Activated T-helper 1 cell treated with anti-CD3 and anti-CD28 coated beads, Interleukin-12 subunit alpha, Interleukin-12 subunit beta, Interleukin-2, Interleukin-4 antibody, amounts not matched to agents 30 ng/mL and 10 ng/mL and 1 ng/mL, durations not matched to agents 14 hours and 24 hours and 36 hours (primary cell): ENCODE measurements at places on chromosomes 7 and 10.

- H3K4me1 ChIP-seq, result peaks cover 31% of the 10 kb centered on the region
- peak overlapping the region; percentile 80 for H3K27ac ChIP-seq
- H3K4me3 ChIP-seq, result peak overlapping the region; percentile 51
- peaks cover 11% of the 10 kb centered on the region for H3K36me3 ChIP-seq
- DNase-seq, result no peak
Observed at GRCh38 chr10:74855027-74855426, 28.6 kb downstream of the KAT6B start.

- no peaks in the 10 kb centered on the region for H3K4me1 ChIP-seq
- no peak overlapping the region for H3K27ac ChIP-seq
- H3K4me3 ChIP-seq, result no peak overlapping the region
- no peaks in the 10 kb centered on the region for H3K27me3 ChIP-seq
Observed at GRCh38 chr7:136495081-136495480, 373.4 kb upstream of the CHRM2 start.

DNA sequence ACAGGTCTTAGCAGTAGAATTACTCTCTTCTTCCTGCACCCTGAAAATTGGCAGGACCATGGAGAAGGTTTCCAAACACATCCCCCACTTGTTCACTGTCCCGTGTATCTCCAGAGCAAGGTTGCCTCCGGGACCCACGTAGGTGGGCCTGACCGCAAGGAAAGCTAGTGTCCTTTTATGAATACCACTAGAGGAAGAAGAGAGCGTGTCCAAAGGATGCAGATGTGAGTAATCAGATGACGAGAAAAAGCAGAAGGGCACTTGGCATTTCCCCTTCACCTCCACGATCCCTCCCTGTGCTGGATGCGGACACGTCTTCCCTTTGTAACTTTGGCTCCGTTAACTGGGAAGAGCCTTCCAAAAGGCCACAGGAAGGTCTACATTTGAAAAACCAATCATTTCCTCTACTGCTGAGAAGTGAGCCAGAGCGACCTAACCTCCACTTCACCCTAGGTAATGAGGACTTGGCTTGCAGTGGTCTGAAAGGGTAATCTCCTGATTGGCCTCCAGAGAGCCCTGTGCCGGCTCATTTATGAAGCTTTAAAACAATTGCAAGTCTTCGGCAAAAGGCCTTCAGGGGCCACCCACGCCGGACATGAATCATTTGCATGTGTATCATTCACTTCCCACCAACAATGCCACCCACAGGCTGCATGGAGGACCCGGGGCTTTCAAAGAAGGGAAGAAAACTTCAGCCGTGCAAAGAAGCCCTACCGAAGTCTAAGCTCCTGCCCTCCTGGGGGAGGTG lies 55.4 kb downstream of the LYZL1 start:
- no peak overlapping the region for H3K4me3 ChIP-seq
- H3K36me3 ChIP-seq, result no peaks in the 10 kb centered on the region
- H3K27me3 ChIP-seq, result no peaks in the 10 kb centered on the region

- H3K27me3 ChIP-seq, result no peaks in the 10 kb centered on the region
- peaks cover 41% of the 10 kb centered on the region for H3K36me3 ChIP-seq
- DNase-seq, result no peak
- H3K27ac ChIP-seq, result no peak overlapping the region
Observed at GRCh38 chr10:26455567-26456315, 17.6 kb downstream of the APBB1IP start.

- H3K36me3 ChIP-seq, result peaks cover 2% of the 10 kb centered on the region
- no peak overlapping the region for H3K4me3 ChIP-seq
- no peaks in the 10 kb centered on the region for H3K27me3 ChIP-seq
Observed at GRCh38 chr7:124856299-124856888, 73.2 kb downstream of the POT1 start.

- H3K27me3 ChIP-seq, result peaks cover 4% of the 10 kb centered on the region
- no peak overlapping the region for H3K4me3 ChIP-seq
- peaks cover 16% of the 10 kb centered on the region for H3K4me1 ChIP-seq
- H3K36me3 ChIP-seq, result peaks cover 4% of the 10 kb centered on the region
- DNase-seq, result peak; percentile 10
Observed at GRCh38 chr10:119466655-119467054, 75.9 kb downstream of the RGS10 start.

DNA sequence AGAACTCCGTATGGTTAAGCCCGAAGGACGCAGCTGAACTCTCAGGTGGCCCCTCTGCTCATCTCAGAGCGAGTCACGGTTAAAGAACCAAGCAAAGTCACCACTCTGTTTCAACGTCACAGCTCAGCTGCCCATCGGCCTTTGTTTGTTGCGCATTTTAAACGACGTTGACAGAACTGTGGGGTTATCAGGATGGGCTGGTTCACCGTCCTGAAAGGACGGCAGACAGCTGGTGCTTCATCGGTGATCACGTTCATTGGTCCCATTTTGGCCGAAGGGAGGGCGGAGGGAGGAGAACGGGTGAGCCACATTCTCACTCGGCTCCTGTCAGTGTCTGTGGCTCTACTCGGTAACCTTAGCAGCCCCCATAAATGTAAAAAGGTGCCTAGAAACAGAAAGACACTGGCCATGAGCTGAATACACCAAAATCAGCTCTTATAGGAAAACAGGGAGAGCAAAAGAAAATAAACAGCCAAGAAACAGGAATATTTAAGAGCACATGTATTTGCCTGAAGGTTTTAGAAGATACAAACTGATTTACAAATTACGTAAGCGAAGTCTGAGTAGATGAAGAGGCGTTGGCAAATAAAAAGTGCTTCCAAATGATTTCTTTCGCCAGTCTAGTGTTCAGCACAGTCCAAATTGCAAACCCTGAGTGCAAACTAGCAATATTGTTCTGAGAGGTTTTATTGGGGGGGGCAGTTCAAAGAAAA lies 8.4 kb downstream of the PRKAG2 start:
- no peak for DNase-seq
- H3K27me3 ChIP-seq, result peaks cover 3% of the 10 kb centered on the region
- no peak overlapping the region for H3K27ac ChIP-seq

- peak overlapping the region; percentile 41 for H3K27ac ChIP-seq
- peaks cover 3% of the 10 kb centered on the region for H3K36me3 ChIP-seq
- H3K27me3 ChIP-seq, result no peaks in the 10 kb centered on the region
- H3K4me3 ChIP-seq, result no peak overlapping the region
- peaks cover 53% of the 10 kb centered on the region for H3K4me1 ChIP-seq
- DNase-seq, result no peak
Observed at GRCh38 chr7:77326131-77326530, 90.0 kb downstream of the GSAP start.

DNA sequence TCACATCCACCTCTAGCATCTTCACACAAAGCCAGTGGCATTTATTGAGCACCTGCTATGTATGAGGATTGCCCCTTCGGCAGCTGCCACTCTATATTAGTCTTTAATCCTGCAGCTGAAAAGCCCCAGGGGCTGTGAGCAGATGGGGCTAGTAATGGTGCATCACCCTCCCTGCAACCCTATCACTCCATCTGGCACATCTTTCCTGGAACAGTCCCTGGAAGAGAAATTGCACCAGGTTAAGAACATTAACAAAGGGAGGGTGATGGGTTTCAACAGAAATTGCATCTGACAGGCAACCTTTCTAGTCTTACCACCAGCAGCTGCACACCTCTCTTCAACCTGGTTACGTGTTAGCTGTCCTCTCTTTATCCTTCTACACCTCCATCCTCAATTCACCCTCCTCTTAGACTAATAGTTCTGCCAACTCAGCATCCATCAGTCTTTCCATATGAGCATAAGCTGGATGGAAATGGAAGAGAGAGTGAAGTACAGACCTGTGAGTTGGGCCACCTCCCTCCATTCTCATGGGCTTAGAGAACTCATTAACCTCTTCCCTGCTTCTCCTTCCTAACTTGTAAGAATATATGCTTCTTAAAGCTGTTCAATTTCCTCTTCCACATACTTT lies 168.6 kb upstream of the NEBL start:
- no peaks in the 10 kb centered on the region for H3K36me3 ChIP-seq
- H3K27me3 ChIP-seq, result peaks cover 3% of the 10 kb centered on the region
- no peak overlapping the region for H3K4me3 ChIP-seq
- H3K4me1 ChIP-seq, result no peaks in the 10 kb centered on the region
- H3K27ac ChIP-seq, result no peak overlapping the region

- peaks cover 6% of the 10 kb centered on the region for H3K4me1 ChIP-seq
- peaks cover 4% of the 10 kb centered on the region for H3K27me3 ChIP-seq
- no peaks in the 10 kb centered on the region for H3K36me3 ChIP-seq
- no peak overlapping the region for H3K4me3 ChIP-seq
Observed at GRCh38 chr10:34522546-34522945, 292.6 kb downstream of the PARD3 start.

GRCh38 chr7:124813994-124814798 lies 48.6 kb upstream of the GPR37 start:
- DNase-seq, result no peak
- H3K36me3 ChIP-seq, result no peaks in the 10 kb centered on the region
- H3K4me1 ChIP-seq, result no peaks in the 10 kb centered on the region
- H3K27ac ChIP-seq, result no peak overlapping the region
- H3K4me3 ChIP-seq, result no peak overlapping the region
- peaks cover 5% of the 10 kb centered on the region for H3K27me3 ChIP-seq

DNA sequence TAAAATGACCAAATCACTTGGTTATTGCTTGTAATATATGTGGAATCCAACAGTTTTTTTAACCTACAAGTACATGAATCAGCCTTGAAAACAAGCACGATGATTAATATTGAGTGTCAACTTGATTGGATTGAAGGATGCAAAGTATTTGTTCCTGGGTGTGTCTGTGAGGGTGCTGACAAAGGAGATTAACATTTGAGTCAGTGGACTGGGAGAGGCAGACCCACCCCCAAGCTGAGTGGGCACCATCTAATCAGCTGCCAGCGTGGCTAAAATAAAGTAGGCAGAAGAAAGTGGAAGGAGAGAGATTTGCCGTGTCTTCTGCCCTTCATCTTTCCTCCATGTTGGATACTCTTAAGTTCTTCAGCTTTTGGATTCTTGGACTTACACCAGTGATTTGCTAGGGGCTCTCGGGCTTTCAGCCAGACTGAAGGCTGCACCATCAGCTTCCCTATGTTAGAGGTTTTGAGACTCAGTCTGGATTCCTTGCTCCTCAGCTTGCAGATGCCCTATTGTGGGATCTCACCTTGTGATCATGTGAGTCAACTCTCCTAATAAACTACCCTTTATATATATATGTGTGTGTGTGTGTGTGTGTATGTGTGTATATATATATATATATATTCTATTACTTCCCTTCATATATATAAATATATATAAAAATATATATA lies 118.4 kb upstream of the WDR11 start:
- H3K27ac ChIP-seq, result no peak overlapping the region
- H3K4me3 ChIP-seq, result no peak overlapping the region
- no peaks in the 10 kb centered on the region for H3K36me3 ChIP-seq
- DNase-seq, result no peak
- no peaks in the 10 kb centered on the region for H3K4me1 ChIP-seq
- H3K27me3 ChIP-seq, result no peaks in the 10 kb centered on the region

DNA sequence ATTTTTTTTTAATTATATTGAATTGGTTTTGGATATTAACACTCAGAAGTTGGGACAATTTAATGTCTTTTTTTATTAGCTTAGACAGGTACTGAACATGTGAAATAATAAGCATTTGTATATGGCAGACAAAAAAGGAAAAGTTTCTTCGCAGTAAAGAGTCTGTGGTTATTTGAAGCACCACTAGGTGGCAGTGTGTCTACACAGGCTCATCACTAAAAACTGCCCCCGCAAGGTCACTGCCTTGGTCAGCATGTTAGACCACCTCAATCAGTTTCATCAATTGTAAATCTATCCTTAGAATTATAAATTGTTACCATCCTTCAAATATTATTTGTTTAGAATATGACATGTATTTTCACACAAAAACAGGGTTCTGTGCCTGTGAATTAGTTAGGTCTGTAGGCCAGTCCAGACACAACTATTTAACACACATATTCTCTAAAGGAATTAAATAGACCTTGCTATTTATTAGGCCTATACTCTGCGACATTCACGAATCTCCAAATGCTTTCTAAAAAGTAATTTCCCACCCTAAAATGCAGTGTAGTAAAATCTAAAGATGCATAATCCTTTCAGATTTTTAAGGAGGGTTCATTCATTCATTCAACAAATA lies 17.0 kb downstream of the PNLIPRP3 start:
- no peak for DNase-seq
- no peak overlapping the region for H3K27ac ChIP-seq
- no peak overlapping the region for H3K4me3 ChIP-seq
- H3K27me3 ChIP-seq, result no peaks in the 10 kb centered on the region
- no peaks in the 10 kb centered on the region for H3K36me3 ChIP-seq
- H3K4me1 ChIP-seq, result no peaks in the 10 kb centered on the region

DNA sequence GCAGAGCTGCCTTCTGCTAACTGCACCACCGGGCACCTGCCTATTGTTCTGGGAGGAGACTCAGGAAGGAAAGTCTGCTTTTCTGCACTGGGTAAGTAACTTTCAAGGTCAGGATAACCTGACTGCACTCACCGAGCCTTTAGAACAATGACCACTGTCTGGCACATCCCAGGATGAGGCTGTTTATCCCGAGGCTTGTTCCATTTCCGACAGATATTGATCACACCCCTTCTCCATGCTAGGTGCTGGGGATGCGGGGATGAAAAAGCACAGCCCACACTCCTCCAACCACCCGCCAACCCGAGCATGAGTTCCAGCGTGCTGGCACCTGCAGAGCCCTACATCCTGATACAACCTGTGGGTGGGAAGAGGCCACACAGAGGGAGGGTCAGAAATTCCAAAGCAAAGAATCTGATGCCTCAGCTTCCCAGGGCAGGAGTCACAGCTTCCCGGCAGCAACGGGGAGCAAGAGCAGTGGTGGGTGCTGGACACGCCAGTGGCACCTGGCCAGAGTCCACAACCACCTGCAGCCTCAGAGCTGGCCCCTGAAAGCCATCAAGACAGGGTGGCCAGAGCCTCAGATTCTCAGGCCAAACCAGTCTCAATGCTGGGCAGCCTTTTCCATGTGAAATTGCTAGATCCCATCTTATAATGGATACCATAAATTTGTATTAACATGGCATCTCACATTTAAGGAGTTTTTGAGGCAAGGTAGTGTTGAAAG lies 34.9 kb upstream of the CNPY1 start:
- no peak for DNase-seq
- H3K36me3 ChIP-seq, result no peaks in the 10 kb centered on the region
- peaks cover 10% of the 10 kb centered on the region for H3K4me1 ChIP-seq
- H3K27ac ChIP-seq, result no peak overlapping the region
- peaks cover 23% of the 10 kb centered on the region for H3K27me3 ChIP-seq
- H3K4me3 ChIP-seq, result no peak overlapping the region

- H3K4me1 ChIP-seq, result no peaks in the 10 kb centered on the region
- H3K4me3 ChIP-seq, result no peak within 1 kb of the TSS
- H3K27ac ChIP-seq, result no peak within 1 kb of the TSS
- no peaks in the 10 kb centered on the region for H3K27me3 ChIP-seq
- H3K36me3 ChIP-seq, result no peaks in the 10 kb centered on the region
Observed at GRCh38 chr7:57449904-57450303, at the start of gene ZNF716. ZNF716 (plus strand) TSS chr7:57450177; CDS start chr7:57450289, 112 bp downstream.

GRCh38 chr10:58661336-58661735 lies 148.7 kb downstream of the BICC1 start:
- H3K4me1 ChIP-seq, result no peaks in the 10 kb centered on the region
- DNase-seq, result no peak
- no peak overlapping the region for H3K27ac ChIP-seq
- no peaks in the 10 kb centered on the region for H3K36me3 ChIP-seq
- H3K4me3 ChIP-seq, result no peak overlapping the region
- no peaks in the 10 kb centered on the region for H3K27me3 ChIP-seq
